ENCODE measurements at places on chromosomes 2 and 18. TPM values are rescaled to one million over a fixed set of nuclear protein-coding genes. Genes with fewer than 3 reads are reported as not detected.

MATN3 gene
- total RNA-seq, result 3.9 TPM

CIDEA gene
- 0.84 TPM for total RNA-seq

VSNL1 gene
- 1.0 TPM for total RNA-seq

PLGLB1 gene
- not detected for total RNA-seq

CPO gene
- total RNA-seq, result not detected

TRAPPC12 gene
- 65.0 TPM for total RNA-seq

OTX1 gene
- total RNA-seq, result 0.17 TPM

CAPN14 gene
- under 0.01 TPM for total RNA-seq

DCDC2C gene
- not detected for total RNA-seq

FBXO36 gene
- total RNA-seq, result 4.2 TPM

DPP4 gene
- total RNA-seq, result 5.9 TPM

NOL4 gene
- not detected for total RNA-seq

GTF2A1L gene
- 0.45 TPM for total RNA-seq

PNO1 gene
- 15.1 TPM for total RNA-seq

D2HGDH gene
- 10.3 TPM for total RNA-seq

ECEL1 gene
- not detected for total RNA-seq

TMEM17 gene
- total RNA-seq, result 1.5 TPM

DSG2 gene
- 11.0 TPM for total RNA-seq

NEU4 gene
- total RNA-seq, result not detected

EGR4 gene
- total RNA-seq, result not detected

MAB21L4 gene
- total RNA-seq, result not detected

OSGEPL1 gene
- total RNA-seq, result 10.0 TPM

CUL3 gene
- 41.0 TPM for total RNA-seq

CCDC141 gene
- total RNA-seq, result not detected

SNED1 gene
- 9.1 TPM for total RNA-seq

POTEE gene
- not detected for total RNA-seq

ANKRD53 gene
- 2.2 TPM for total RNA-seq

IL1F10 gene
- total RNA-seq, result not detected

ACOXL gene
- not detected for total RNA-seq

Measured in bronchus fibroblast of lung (primary cell).